ENCODE measurements at places on chromosomes 1 and 21. TPM values are rescaled to one million over a fixed set of nuclear protein-coding genes. Genes with fewer than 3 reads are reported as not detected.

The HSD3B2 gene
- total RNA-seq = not detected

The SOX13 gene
- total RNA-seq = 13.0 TPM

The LRRC71 gene
- total RNA-seq = not detected

- DNase-seq = no peak
These were observed 11.2 kb downstream of the SFT2D2 start for GRCh38 chr1:168236836-168237611.

DNA sequence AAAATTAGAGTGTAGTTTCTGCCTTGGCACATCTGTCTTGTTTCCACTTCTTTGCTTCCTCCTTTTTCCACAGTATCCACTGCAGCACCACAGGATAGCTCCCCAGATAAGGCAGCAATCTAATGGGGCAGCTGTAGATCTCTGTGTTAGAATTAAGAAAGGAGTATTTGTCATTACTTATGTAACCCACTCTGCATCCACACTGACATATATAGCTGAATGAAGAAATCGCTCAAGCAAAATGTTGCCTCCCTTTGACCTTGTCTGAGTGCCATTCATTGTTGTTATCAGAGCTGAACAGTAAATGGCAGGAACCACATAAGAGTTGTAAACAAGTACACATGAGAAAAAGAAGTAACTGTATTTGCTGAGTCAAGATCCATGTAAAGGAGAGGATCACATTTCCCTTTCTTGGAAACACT lies 45.9 kb upstream of the DPH5 start:
- no peak for DNase-seq

DNA sequence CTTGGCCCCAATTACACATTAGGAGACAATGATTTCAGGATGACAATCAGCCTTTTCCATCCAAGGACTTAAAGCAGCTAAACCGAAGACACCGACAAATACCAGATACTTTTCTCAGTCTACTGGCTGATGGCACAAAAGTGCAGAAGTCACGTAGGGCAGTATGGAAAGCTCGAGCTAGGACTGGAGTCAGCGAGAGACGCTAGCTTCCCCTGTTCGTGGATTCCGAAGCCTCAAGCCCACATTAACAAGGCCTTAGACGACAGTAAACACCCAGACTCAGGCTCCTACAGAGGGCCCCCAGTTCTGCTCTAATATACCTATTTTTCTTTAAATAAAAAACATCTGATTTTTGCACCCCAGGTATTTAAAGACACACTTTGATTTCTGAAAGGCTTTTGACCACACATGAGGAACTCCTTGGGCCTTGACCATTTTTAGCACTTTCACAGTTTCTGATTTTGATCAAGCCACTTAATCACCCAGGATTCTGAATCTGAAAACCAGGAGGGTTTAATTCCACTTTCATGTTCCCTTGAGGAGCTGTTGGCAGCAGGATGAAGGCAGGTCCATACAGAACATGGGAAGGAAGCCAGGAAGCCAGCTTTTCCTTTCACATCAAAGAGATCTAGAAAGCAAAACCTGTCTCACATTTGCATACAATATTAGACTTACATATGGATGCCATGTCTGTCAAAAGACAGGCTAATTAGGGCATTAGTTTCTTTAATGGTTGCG lies 204.1 kb downstream of the GABPA start:
- no peak for DNase-seq

Measured in HFFc6 (cell line).